ELR (cell line): ENCODE measurements at places on chromosomes 4 and X.
A peak's percentile ranks its signal among the peaks of the same experiment; 100 is the strongest.

DNA sequence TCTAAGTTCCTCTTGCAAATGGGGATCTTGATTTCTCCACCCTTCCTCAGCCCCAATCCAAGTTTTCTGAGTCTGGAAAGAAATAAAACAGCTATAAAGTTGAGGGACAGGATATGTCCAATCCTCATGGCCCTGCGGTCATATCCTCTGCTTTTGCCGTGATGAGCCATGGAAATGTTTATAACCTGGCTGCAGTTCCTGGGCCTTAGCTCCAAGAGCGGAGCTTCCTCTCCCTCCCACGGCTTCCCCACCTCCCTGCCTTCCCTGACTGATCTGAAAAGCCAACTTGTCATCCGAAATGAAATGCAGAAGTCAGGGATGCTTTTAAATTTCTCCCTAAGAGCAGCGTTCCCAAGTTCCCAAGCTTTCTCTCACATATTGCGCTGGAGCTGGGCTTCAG, 221.5 kb upstream of the SFRP2 start:
- DNase-seq, result no peak

DNA sequence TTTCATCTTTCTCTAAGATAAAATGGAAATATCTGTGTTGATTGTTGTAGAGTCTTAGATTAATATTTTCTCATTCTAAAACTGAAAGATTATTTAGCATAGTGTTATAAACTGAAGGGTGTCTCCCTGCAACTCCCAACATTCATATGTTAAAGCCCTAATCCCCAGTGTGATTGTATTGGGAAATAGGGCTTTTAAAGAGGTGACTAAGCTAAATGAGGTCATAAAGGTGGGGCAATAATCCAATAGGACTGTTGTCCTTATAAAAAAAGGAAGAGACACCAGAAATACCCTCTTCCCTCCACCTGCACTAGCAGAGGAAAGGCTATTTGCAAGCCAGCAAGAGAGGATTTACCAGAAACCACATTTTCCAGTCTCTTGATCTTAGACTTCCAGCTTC, 1626.4 kb downstream of the C4orf33 start:
- peak; percentile 35 for DNase-seq

GRCh38 chrX:13581554-13581953, 12.2 kb downstream of the EGFL6 start:
- DNase-seq, result no peak

GRCh38 chr4:139813881-139814280, 148.3 kb downstream of the MGST2 start:
- DNase-seq, result no peak

DNA sequence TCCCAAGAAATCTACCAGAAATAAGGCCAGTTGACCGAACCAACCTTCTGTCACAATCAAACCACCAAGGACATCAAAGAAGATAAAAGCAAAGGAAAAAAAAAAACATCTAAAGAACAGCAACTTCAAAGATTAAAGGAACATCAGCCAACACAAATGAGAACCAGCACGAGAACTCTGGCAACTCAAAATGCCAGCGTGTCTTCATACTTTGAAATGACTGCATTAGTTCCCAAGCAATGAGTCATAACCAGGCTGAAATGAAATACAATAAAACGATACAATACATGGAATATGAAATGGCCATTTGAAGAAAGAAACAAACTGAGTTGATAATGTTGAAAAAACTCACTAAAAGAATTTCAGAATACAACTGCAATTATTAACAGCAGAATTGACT, 611.6 kb upstream of the GRIA3 start:
- DNase-seq, result peak; percentile 63

- DNase-seq, result no peak
Observed at GRCh38 chrX:63282077-63282476, 69.1 kb downstream of the SPIN4 start.

DNA sequence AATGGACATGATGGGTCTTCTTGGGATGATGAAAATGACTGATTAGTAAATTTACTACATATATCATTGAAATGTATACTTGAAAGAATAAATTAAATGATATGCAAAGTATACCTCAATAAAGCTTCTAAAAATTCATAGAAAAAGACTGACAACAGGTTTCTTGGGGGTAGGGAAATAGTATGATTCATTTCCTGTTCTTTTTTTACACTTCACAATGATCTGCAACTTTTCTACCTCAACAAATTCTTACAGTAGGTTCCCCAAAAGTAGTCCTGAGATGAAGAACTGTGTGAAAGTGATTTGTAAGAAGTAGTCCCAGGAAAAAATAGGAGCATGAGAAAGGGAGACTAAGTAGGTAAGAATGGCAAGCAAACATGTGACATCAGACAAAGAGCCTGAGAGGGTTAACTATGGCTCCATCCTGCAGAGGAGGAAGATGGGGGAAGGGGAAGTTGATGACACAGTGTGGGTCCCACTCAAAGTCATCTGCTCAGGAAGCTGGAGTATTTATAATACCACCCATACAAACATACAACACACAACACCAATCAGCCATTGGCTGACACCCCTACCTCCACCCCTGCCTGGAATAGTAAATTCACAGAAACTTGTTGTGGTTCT, 73.9 kb downstream of the ARHGAP6 start:
- DNase-seq, result peak; percentile 32

DNA sequence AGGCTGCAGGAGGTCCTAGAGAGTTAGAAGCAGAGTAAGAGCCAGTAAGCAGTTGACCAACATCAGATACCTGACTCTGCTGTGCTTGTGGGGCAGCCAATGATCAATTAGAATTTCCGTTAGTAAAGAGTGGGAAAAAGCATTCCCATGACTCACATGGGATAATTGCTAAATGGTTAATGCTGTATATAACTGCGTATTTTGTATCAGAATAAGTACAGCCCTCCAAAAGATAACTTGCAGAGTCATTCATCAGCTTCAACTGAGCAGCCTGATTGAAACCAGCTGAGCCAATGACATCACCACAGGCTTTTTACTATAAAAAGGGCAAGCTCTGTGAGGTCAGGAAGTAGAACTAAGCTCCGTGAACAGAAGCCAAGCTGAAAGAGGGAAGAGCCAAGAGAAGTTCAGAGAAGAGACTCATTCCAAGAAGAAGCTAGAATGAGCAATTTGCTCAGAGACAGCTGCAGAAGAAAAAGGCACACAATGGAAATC, 67.9 kb downstream of the PPP3CA start:
- DNase-seq, result peak; percentile 77

- no peak for DNase-seq
Observed at GRCh38 chrX:128975745-128976144, 547.5 kb downstream of the SMARCA1 start.

- no peak for DNase-seq
Observed at GRCh38 chrX:13985697-13986435, 43.8 kb downstream of the GEMIN8 start.

- DNase-seq, result no peak
Observed at GRCh38 chr4:55345054-55345453, 988 bp upstream of the SRD5A3 start.

DNA sequence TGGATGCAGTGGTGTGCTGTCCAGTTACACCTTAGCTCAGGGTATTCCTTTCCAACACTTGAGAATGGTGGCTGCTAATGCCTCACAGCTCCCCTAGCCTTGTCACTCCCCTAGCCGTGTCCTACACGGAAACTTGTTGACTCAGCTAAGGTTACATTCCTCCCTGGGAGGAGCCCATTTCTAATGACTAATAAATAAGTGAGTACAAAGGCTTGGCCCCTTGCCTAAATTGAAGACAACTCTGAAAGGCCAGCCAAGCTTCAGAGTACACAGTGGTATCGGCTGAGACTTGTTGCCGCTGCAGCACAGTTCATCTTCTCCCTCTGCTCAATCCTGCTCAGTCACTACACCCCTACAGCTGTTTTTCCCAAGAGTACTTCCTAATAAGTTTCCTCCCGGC, 21.2 kb upstream of the SLC25A31 start:
- peak; percentile 93 for DNase-seq

DNA sequence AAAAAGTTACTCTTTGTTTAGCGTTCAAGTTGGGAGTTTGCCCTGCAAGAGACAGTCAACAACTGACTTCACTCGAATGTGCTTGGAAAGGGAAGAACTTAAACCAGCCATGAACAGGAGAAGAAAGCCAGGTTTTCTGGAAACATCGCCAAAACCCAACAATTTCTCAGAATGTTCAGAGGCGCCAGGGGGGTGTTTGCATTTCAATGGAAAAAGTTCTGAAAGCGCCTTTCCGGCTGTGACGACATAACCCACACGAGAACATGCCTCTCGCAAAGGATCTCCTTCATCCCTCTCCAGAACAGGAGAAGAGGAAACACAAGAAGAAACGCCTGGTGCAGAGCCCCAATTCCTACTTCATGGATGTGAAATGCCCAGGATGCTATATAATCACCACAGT, 78.1 kb upstream of the ADGRA3 start:
- DNase-seq, result no peak
